ENCODE measurements at places on chromosomes 3 and 15. TPM values are rescaled to one million over a fixed set of nuclear protein-coding genes. Genes with fewer than 3 reads are reported as not detected.
A peak's percentile ranks its signal among the peaks of the same experiment; 100 is the strongest.

RYR3 gene
- 0.12 TPM for total RNA-seq

ALDH1L1 gene
- 5.9 TPM for total RNA-seq

EIF4E3 gene
- total RNA-seq = 9.0 TPM

RNU6-1 gene
- total RNA-seq = not detected

C2CD4A gene
- 5.7 TPM for total RNA-seq

GLDN gene
- not detected for total RNA-seq

BTBD1 gene
- 46.5 TPM for total RNA-seq

ZNF660 gene
- not detected for total RNA-seq

CRYBG3 gene
- total RNA-seq = 2.0 TPM

KATNBL1 gene
- 29.0 TPM for total RNA-seq

USP13 gene
- total RNA-seq = 18.5 TPM

CD86 gene
- total RNA-seq = not detected

UACA gene
- 16.2 TPM for total RNA-seq

FAIM gene
- 11.2 TPM for total RNA-seq

LRRN1 gene
- total RNA-seq = not detected

PLSCR5 gene
- not detected for total RNA-seq

DNA sequence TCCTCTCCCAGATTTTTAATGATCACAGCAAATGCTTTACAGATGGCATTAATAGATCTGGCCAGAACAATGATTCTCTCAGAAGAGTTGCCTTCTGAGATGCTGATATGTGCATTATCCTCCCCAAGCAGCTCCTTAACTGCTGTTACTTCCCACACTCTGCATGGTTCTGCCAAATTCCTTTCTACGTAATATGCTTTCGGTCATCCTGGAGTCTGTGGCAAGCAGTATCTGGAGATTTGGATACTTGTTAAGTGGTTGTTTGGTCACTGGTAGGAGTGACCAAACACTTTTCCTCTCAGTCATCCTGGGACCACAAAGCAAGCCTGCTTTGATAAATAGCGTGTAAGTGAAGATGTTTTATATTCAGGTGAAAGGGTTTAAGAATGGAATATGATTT, 71.1 kb upstream of the CCNL1 start:
- DNase-seq = no peak

GRCh38 chr3:102614585-102614984, 179.8 kb downstream of the ZPLD1 start:
- DNase-seq = no peak

DNA sequence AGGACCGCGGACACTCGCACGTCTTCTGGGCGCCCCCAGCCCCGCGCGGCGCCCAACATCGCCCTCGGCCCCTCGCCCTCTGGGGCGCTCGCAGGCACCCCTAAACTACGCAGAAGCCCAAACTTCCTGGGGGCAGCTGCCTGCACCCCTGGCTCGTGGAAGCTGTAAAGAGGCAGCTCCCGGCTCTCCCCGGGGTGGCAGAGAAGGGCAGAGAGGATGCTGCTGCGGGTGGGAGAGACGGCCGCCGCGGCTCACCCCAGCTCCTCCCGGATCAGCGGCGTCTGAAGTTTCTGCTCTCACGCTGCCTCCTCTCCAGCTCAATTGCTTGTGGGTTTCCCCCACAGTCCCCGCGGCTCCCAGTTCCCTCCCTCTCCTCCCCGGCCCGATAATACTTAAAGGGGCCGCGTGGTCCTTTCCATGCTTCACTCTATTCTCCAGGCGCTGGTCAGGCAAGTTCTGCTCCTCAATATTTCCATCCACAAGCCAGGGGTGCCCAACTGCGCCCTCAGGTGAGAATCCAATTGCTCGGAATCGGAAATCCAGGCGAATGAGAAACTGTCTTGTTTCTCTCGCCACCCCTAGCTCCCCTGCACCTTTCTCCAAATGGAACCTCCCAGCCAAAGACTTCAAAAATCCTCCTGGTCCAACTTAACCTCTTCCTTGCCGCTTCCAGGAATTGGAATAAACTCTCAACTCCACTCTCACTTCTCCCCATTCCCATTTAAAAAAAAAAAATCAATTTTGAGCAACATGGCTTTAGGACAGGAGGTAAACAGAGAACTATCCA, 748.5 kb downstream of the ROBO1 start:
- DNase-seq = peak; percentile 83

- DNase-seq = peak; percentile 33
Measured at GRCh38 chr3:133930341-133930933, 34.8 kb upstream of the RAB6B start.

- DNase-seq = peak; percentile 94
Measured at GRCh38 chr3:184005941-184006507, 11.7 kb downstream of the ABCC5 start.

GRCh38 chr3:33119891-33120290, 6.1 kb downstream of the CRTAP start:
- no peak for DNase-seq

- DNase-seq = no peak
Measured at GRCh38 chr3:73582535-73582934, 42.2 kb downstream of the PDZRN3 start.

DNA sequence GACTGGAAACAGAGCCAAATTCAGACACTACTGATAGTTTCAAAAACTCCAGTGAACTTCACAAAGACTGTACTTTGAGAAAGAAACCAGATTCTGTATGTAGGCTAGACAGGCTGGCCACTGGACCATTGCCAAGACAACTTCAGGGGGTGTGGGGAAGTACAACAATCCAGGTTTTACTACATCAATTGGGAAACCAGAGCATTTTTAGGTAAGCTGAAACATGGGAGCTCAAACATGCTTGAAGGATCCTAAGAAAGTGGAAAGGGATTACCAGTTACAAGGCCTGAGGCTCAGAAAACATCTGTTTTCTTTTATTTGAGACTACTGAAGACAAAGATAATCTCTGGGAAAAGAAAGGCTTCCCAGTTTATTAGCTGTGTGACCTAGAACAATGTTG, 26.9 kb upstream of the ZNF280D start:
- DNase-seq = no peak

- DNase-seq = no peak
Measured at GRCh38 chr3:55629432-55629831, 142.3 kb upstream of the WNT5A start.

GRCh38 chr3:116749388-116749787, 39.8 kb downstream of the TUSC7 start:
- peak; percentile 19 for DNase-seq

DNA sequence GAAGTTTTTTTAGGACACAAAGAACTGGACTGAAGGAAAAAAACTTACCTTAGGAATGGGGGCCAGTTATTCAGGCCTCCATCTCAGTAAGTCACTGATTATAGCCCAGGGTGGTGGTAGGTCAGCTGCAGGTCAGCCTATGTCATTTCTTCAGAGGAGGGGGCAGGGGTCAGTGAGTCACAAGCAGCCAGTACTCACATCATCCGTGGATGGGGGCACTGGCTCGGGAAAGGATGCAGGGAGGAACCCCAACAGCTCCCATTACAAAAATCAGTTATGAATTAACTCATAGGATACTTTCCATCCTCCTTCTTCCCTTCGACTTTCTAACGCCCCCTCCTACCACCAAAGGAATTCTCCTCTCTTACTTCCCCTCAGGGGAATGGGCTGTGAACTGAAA, 578.3 kb downstream of the PDCD6IP start:
- DNase-seq = no peak

DNA sequence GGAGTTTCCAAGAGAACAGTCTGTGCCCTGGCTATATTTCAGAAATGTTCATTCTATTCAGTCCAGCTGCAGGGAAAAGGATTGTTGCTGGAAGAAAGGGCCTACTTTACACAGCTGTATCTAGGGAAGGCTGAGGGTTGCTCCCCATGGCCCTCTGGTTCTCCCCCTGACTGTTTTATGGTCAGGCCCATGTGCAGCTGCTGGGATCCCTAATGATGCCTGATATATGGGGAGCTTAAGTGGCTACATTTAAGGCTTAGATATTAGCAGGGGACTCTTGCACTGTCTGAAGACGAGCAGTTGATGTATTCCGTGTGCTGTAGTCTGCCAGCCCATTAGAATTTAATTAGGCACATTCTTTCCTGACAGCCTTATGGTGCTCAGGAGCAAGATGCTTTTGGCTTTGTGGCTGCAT, 72.0 kb downstream of the FAM43A start:
- no peak for DNase-seq

- no peak for DNase-seq
Measured at GRCh38 chr15:34009656-34010055, 29.3 kb downstream of the AVEN start.

DNA sequence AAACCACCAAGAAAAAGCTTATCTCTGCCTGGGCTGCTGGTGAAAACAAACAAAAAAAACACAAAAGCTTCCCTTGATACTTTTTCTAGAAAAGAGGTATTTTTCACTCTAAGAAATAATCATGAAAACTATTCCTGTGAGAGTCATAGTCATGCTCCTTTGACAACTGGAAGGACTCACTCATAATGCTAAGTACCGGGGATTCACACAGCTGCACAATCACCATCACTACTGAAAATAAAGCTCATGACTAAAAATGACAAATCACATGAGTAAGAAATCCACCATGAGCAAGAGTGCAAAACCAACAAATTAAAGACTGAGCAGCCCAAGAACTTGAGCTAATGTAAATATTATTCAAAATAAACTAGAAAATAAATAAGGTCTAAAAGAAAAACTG, 10.6 kb upstream of the POU1F1 start:
- DNase-seq = peak; percentile 19

DNA sequence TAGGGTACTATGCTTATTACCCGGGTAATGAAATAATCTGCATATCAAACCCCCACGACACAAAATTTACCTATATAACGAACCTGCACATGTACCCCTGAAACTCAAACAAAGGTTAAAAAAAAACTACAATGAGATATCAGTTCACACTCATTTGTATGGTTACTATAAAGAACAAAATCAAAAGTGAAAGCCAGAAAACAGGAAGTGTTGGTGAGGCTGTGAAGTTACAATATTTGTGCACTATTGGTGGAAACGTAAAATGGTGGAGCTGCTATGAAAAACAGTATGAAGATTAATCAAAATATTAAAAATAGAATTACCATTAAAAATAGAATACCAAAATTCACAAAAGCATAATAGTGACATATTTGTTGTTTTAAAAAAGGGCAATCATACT, 128.9 kb downstream of the ZIC1 start:
- no peak for DNase-seq

DNA sequence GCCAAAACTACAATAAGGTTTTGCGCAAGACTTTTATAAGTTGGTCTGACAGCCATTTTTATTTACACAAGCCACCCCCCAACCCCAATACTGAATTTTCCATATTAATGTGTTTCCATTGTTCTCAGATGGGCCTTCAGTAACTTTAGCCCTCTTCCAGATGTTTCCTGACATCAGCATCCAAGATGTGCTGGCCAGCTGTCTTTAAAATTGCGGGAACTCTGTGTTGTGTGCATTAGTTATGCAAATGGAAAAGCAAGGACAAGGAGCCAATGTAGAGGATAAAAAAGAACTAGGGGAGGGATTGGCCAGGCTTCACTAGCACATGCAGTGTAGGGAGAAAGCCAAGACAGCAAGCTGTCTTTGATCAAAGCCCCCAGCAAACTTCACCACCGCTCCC, 45.4 kb downstream of the COMMD2 start:
- no peak for DNase-seq

- no peak for DNase-seq
Measured at GRCh38 chr3:69628951-69629350, 110.3 kb upstream of the MITF start.

- DNase-seq = peak; percentile 91
Measured at GRCh38 chr3:142976621-142977398, 13.3 kb upstream of the PAQR9 start.

- peak; percentile 82 for DNase-seq
Measured at GRCh38 chr3:177596816-177597271, 399.6 kb upstream of the TBL1XR1 start.

GRCh38 chr3:39960515-39961191, 151.2 kb downstream of the MYRIP start:
- DNase-seq = no peak

GRCh38 chr3:88132894-88133293, 16.9 kb upstream of the C3orf38 start:
- no peak for DNase-seq

- no peak for DNase-seq
Measured at GRCh38 chr3:30810625-30811024, 83.8 kb downstream of the GADL1 start.

DNA sequence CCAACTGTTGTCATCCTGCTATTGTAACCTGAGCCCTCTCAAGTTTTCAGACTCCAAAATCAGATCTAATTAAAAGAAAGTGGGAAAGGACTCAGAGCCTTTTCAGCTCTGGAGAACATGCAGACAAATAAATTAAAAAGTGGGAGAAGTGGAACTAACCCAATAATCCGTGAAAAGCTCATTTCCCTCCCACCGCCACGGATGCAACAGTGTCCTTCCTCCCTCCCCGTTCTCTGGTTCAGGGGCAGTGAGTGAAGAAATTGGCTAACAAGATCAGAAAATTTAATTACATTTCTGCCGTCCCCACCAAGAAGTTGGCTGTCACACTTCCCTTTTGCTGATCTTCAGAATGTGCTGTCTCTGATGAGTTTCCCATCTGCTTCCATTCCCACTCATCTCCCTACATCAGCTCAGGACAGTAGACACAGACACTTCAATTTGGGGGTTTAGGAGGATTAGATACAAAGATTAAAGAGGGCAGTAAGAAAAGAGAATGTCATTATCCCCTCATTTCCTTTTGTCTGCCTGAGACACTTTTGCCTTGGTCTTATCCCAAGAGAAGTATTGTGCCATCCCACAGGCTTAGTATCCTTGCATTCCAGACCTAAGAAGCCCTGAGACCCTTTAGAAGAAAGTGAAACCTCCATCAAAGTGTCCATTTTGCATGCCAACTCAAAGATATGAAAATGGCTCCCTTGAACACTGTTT, 335.7 kb upstream of the PPP2R3A start:
- no peak for DNase-seq

- no peak for DNase-seq
Measured at GRCh38 chr15:53841651-53842050, 82.2 kb upstream of the WDR72 start.

DNA sequence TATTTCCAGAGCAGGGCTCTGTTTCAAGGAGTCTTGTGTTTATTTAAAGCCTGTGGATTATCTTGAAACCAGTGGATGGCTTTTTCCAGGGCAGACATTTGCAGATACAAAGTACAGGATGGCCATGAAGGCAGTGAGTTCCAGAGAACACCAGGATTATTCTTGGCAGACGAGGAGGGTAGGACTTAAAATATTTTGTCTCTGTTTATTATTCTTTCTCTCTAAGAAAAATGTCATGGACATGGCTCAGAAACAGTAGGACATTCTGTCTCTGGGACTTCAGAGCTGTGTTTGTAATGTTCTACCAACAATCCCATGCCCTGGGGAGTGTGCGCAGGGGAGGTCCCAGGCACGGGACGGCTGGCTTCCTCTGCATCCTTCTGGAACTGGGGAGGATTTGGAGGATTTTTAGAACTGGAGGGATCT, 125.9 kb downstream of the ATP10A start:
- no peak for DNase-seq

- peak; percentile 85 for DNase-seq
Measured at GRCh38 chr15:50828610-50829206, 63.2 kb upstream of the SPPL2A start.

- no peak for DNase-seq
Measured at GRCh38 chr3:62723914-62724217, 151.3 kb downstream of the CADPS start.
